CD4-positive, alpha-beta T cell treated with Interleukin-6 for 4 hours (primary cell): ENCODE measurements at places on chromosomes 5 and 9.
A peak's percentile ranks its signal among the peaks of the same experiment; 100 is the strongest.

DNA sequence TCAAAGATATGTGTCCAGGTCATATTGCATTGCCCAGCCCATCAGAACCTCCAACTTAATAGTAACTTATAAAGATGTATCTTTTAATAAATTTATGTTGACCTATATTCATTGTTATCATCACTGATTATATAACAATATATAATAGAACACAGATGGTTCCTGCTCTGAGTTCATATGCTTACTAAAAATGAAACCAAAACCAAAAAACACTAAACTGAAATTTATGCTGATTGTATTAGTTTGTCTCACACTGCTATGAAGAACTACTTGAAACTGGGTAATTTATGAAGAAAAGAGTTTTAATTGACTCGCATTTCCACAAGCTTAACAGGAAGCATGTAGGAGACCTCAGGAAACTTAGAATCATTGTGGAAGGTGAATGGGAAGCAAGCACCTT lies 462.5 kb upstream of the TYRP1 start:
- no peak for DNase-seq

GRCh38 chr9:137286975-137287383 lies 9.5 kb downstream of the TOR4A start:
- peak; percentile 37 for DNase-seq

- DNase-seq, result no peak
These were observed 67.5 kb upstream of the PLPP6 start for GRCh38 chr9:4594545-4594944.

DNA sequence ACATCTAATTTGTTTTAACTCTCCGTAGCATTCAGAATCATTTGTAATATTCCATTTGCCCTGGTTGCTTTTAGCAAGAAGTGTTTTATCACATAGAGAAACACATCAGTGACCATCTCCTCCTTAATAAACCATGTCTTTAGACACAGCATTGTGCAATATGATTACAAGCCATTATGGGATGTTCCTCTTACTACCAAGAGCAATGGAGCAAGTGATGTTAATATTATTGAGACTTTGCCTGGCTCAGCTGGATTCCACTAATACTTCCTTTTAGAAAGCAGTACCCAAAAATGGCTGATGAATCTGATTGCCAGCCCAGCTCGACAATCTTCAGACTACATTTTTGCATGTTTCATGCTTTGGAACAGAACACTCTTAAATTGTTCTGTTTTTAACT lies 364.2 kb downstream of the OSTF1 start:
- no peak for DNase-seq
